ENCODE measurements at places on chromosomes 4 and X.

GRCh38 chr4:86977621-86978184, 42.9 kb downstream of the AFF1 start:
- DNase-seq = no peak

- DNase-seq = no peak
Observed at GRCh38 chr4:184792334-184792733, 33.4 kb downstream of the ACSL1 start.

DNA sequence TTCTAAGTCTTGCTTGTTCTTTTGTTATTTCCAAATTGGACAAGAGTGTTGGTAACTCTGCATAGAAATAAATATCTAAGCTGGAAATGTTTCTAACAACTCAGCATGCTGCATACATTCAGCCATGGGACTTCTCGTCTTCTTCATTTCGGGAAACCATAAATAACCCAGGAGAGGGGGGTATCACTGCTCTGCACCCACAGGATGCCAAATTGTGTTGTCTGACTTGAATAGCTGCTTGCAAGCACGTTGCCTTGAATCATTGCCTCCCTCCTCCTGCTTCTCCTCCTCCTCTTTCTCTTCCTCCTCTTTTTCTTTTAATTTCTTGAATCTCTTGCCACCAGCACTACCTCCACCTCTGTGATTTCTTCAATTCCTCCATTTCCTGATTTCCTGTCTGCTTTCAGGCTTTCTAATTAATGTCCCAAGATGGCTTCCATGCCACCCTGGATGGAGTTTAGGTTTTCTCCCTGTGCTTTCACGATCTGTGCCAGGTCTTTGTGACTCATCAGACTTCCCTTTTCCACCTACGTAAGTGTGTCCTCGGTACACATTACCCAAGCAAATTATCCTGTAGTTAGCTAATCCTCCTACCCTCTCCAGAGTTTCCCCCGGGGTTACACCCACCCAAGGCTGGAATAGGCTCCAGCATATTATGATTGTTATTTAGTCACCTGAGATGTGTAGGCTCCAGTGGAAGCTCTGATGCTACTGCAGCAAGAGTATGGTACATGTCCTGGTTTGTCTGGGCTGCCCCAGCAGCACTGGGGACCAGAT, 122.6 kb upstream of the VCX3B start:
- no peak for DNase-seq

DNA sequence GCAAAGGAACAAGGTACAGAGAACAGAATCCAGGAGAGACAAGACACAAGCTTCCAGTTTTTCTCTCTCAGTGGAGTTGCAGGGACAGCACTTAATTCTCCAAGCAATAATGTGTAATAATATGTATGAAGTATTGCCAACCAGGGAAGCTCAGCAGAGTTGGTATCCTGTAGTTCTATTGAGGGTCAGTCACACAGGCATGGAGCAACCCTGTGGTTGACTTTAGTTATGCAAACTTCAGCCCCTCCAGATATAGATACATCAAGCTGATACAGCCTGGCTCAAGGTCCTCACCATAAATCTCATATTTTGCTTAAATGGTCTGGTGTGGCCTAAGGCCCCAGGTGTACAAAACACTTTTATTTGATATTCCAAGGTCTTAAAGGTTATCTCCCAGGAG, 248.6 kb upstream of the EPHA5 start:
- DNase-seq = no peak

- no peak for DNase-seq
Observed at GRCh38 chr4:120065974-120066516, 603 bp downstream of the MAD2L1 start.

GRCh38 chr4:99323756-99324155, 2.6 kb upstream of the ADH1B start:
- DNase-seq = no peak

DNA sequence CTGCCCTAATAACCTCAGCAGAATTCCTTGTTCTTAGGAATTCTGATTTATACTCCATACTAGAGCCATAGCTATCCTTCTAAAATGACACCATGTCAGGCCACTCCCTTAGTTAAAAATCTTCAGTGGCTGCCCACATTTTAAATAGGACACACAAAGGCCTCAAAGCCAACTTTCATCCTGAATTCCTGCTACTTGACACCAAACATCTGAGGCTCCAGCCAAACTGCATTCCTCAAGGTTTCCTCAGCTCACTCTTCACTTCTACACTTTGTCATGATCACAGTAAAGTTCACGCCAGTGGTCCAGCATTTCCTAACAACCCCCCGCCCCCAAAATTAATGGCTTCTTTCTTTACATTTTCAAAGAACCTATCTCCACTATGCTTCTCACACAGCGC, 124.3 kb downstream of the ADGRA3 start:
- no peak for DNase-seq

- DNase-seq = no peak
Observed at GRCh38 chrX:86295293-86295692, 147.0 kb downstream of the DACH2 start.

DNA sequence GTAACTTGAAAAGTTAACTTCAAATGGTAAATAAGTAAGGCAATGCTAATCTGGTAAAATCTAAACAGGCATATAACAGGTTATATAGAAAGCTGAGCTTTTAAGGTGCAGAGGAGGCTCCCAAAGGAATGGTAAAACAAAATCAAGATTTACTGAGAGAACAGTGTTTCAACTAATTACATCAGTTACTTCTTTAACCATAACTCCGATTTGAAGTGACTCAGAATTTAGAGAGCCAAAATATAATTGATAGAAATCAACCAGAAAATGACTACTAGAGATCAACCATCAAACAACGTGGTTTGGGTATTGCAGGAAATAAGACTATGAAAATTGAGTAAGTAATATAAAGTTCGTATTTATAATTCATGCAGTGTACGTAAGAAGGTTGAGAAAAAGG, 6.9 kb downstream of the G3BP2 start:
- DNase-seq = no peak

GRCh38 chr4:38241541-38241940, 281.3 kb downstream of the PTTG2 start:
- no peak for DNase-seq

DNA sequence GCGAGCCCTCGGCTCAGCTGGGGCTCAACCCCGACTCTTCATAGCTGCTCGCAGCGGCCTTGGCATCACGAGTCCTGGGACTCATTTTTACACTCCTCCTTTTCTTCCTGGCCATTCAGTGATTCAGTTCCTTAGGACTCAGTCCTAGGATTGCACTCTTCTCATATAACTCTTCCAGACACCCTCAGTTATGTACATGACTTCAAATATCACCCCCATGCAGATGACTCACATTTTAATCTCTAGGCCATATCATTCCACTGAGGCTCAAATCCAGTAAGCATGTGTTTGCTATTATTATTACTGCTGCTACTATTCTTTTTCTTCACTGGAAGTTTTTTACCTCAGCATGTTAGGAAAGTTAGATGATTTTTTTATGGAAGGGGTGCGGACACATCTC, 14.4 kb downstream of the ITGB1BP2 start:
- no peak for DNase-seq

DNA sequence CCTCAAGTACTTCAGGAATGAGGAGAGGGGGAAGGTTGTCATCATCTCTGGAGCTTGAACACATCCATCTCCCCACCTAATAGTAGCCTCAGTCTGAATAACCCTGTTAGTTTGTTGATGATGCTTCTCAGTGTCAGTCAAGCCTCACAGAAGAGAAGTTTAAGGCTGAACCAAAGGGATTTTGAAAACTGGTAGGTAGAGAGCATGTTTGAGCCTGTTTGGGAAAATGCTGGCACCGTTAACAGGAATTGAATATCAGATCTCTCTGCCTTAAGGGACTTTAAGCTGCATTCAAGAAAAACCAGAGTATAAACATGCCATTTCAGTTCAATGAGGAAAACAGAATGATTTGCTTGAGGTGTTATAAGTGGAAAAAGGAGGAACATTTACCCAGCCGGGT, 73.1 kb downstream of the MAPK10 start:
- no peak for DNase-seq

DNA sequence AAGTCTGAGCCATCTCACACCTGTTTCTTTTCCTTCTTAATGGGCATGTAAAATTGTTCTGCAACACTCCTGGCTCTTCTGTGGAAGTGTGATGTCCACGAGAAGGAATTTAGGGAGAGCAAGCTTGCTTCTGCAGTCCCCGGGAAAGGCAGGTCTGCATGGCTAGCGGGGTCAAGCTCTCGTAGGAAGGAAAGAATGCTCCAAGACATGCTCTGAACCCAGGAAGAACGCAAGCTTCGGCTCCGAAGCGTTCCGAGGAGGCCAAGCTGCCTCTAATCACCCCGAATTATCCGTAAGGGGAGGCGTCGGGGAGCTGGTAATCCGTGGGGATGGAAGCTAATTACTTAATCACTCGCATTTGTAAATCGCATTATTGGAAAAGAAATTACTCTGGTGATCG, 177.7 kb downstream of the CRLF2 start:
- DNase-seq = no peak

GRCh38 chr4:119729835-119730670, 101.4 kb upstream of the PDE5A start:
- DNase-seq = no peak

GRCh38 chr4:40507977-40508376, 121.7 kb downstream of the RBM47 start:
- DNase-seq = no peak
